ENCODE measurements at places on chromosomes 2 and 18.

GRCh38 chr18:47179520-47179919 is 3.4 kb upstream of the IER3IP1 start:
- H3K27me3 ChIP-seq = no peaks in the 10 kb centered on the region
- no peak for DNase-seq
- H3K36me3 ChIP-seq = peaks cover 7% of the 10 kb centered on the region
- H3K4me1 ChIP-seq = peaks cover 9% of the 10 kb centered on the region
- H3K4me3 ChIP-seq = no peak overlapping the region

DNA sequence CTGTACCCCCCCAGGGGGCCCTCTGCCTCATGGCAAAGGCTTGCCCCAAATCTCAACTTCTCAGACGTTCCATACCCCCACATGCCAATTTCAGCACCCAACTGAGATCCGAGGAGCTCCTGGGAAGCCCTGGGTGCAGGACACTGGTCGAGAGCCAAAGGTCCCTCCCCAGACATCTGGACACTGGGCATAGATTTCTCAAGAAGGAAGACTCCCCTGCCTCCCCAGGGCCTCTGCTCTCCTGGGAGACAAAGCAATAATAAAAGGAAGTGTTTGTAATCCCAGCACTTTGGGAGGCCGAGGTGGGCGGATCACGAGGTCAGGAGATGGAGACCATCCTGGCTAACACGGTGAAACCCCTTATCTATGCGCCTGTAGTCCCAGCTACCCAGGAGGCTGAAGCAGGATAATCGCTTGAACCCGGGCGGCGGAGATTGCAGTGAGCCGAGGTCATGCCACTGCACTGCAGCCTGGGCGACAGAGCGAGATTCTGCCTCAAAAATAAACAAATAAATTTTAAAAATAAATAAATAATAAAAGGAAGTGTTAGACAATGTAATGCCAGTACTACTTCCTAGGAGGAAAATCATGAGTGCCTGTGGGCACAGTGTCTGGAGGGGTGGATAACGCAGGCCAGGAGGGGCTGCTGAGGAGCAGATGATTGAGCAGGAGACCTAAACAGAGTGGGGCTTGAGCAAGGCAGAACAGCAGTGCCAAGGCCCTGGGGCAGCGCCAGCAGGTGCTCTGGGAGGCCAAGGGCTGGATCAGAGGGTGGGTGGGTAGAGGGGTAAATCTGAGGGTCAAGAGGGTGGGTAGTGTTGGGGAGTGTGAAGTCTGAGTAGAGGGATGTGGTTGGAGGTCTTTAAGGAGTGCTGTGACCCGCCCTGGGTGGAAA is 4.0 kb downstream of the ALPP start:
- H3K27ac ChIP-seq = no peak overlapping the region
- H3K4me3 ChIP-seq = no peak overlapping the region
- H3K4me1 ChIP-seq = no peaks in the 10 kb centered on the region

- DNase-seq = no peak
- no peak overlapping the region for H3K27ac ChIP-seq
- H3K36me3 ChIP-seq = no peaks in the 10 kb centered on the region
Observed at GRCh38 chr2:3785220-3785889, 82.0 kb downstream of the DCDC2C start.

- peaks cover 20% of the 10 kb centered on the region for H3K4me1 ChIP-seq
- no peak overlapping the region for H3K4me3 ChIP-seq
- H3K27me3 ChIP-seq = no peaks in the 10 kb centered on the region
- no peak overlapping the region for H3K27ac ChIP-seq
- no peak for DNase-seq
- H3K36me3 ChIP-seq = no peaks in the 10 kb centered on the region
Observed at GRCh38 chr18:5298156-5298852, 2.8 kb upstream of the ZBTB14 start.

GRCh38 chr2:13109516-13109915 is 392.8 kb downstream of the TRIB2 start:
- no peaks in the 10 kb centered on the region for H3K4me1 ChIP-seq
- H3K4me3 ChIP-seq = no peak overlapping the region
- no peaks in the 10 kb centered on the region for H3K36me3 ChIP-seq
- H3K27me3 ChIP-seq = no peaks in the 10 kb centered on the region
- no peak overlapping the region for H3K27ac ChIP-seq

- peaks cover 13% of the 10 kb centered on the region for H3K4me1 ChIP-seq
- no peak overlapping the region for H3K27ac ChIP-seq
Observed at GRCh38 chr18:45109271-45109670, 428.6 kb downstream of the SETBP1 start.

GRCh38 chr18:56066524-56067213 is 478.7 kb upstream of the TCF4 start:
- no peak for DNase-seq
- no peak overlapping the region for H3K27ac ChIP-seq
- no peaks in the 10 kb centered on the region for H3K27me3 ChIP-seq
